ENCODE measurements at places on chromosomes 11 and 22. TPM values are rescaled to one million over a fixed set of nuclear protein-coding genes. Genes with fewer than 3 reads are reported as not detected.

FGF4 gene
- 0.96 TPM for total RNA-seq

STX3 gene
- total RNA-seq, result 11.1 TPM

RIC3 gene
- 6.0 TPM for total RNA-seq

DNA sequence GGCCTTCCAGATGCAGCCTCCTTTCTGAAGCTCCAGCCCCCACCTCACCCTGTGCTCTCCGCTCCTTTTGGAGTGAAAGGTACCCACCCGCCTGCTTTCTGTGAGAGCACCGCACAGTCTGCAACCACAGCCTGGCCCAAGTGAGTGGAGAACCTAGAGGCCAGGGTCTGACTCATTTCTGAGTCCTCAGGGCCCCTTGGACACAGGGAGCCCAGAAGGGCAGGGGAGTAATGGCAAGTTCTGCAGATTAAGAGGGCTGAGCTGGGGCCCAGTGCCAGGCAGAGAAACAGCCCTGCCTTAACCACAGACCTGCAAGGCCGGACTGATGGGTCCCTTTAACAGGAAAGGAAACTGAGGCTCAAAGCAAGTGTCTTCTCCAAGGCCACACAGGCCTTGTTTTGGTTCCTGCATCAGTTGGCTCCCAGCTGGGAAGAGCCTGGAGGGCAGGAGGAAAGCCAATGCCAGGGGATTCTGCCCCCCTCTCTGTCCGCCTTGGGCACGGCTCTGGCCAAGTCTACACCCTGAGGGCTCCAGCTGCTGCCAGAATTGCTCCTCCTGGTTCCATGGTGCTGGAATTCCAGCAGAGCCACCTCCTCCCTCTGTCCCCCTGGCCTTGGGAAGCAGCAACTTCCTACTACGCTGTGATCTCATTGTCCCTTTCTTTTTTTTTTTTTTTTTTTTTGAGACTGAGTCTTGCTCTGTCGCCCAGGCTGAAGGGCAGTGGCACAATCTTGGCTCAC, 55.1 kb downstream of the CYTH4 start:
- no peak for DNase-seq

DNA sequence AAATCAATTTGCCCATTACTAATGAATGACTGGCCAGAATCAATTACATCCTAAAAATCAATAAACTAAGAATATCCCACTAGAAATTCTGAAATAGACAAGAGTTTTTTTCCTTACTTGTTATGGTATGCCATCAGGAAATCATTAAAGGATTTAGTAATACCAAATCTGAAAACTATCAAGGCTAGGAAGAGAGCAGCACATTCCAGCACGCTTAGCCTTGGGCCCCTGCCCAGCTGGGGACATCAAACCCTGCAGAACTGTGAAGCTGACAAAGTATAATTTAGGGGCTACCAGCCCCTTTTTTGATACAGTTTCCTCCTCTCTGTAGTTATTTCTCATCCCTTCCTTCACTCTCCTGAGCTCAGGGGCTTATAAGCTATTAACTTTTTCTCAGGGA, 247.8 kb upstream of the ZC3H12C start:
- no peak for DNase-seq

- no peak for DNase-seq
These were observed 89.1 kb upstream of the CRYBB3 start for GRCh38 chr22:25110596-25110845.

GRCh38 chr22:49143812-49144211, 683.9 kb downstream of the BRD1 start:
- DNase-seq, result no peak

- DNase-seq, result no peak
These were observed 305.6 kb downstream of the TBC1D22A start for GRCh38 chr22:47067911-47068625.

- peak; percentile 5 for DNase-seq
These were observed 853.5 kb downstream of the METTL15 start for GRCh38 chr11:28961726-28962125.

- no peak for DNase-seq
These were observed 16.6 kb downstream of the TBC1D10A start for GRCh38 chr22:30309951-30310741.

DNA sequence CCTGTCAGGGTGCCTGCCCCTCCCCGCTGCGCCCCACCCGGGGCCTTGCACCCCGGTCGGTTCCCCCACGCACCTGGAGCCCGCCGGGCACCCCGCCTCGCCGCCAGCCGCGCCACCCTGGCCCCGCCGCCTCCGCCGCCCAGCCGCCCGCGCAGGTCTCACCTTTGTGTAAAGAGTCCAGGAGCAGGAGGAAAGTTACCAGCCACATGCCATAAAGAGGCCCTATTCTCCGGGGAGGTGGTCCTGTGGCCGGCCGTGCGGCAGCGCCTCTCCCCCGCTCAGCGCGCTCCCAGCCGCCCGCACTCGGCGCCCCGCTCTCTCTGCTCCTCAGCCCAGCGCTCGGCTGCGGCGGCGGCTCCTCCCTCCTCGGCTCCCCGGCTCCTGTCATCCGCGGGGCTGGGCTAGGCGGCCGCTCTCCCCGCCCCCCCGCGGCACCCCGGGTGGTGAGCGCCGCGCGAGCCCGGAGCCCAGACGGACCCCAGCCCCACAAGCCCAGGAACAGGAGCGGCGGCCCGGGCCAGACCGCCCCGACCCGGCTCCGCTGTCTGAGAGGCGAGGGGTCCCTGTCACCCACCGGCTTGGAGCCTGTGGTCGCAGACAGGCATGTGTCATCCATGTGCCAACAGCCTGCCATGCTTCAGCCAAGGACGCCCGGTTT, at the start of gene DSCAML1:
DSCAML1 (minus strand) TSS at position 345 of the 658 bp plus-strand sequence; CDS start at position 208, 137 bp downstream.
- no peak for DNase-seq

GRCh38 chr22:30270832-30271231, 4.2 kb upstream of the OSM start:
- peak; percentile 53 for DNase-seq
